ENCODE measurements at places on chromosomes 12 and 14.

DNA sequence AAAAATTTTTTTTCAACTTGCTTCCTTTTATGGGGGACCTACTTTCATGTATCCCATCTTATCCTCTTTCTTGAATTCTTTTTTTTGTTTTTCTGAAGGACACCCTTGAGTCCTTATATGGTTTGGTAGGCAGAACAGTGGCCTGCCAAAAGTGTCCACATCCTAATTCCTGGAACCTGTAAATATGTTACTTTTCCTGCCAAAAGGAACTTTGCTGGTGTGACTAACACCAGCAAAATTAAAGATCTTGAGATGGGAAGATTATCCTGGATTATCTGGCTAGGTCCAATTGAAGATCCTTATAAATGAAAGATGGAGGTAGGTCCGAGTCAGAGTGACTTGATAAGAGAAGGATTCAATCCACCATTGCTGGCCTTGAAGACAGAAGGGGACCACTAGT is 5.3 kb downstream of the NUBPL start:
- DNase-seq, result no peak

DNA sequence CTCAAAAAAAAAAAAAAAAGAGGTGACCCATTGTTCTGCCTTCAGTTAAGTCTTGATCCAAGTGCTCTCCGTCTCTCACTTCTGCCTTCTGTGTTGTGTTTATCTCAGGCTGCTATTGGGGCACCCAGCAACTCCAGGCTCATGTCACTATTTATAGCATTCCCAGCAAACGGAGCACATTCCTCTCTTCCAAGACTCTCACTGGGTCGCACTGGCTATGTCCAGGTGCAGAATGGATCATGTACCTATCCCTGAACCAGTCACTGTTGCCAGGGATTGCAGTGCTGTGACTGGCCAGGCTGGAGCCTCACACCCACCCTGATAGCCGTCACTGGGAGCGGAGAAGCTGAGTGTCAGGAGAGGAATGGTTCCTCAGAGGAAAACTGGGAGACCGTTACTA is 31.2 kb downstream of the RHOF start:
- no peak for DNase-seq

DNA sequence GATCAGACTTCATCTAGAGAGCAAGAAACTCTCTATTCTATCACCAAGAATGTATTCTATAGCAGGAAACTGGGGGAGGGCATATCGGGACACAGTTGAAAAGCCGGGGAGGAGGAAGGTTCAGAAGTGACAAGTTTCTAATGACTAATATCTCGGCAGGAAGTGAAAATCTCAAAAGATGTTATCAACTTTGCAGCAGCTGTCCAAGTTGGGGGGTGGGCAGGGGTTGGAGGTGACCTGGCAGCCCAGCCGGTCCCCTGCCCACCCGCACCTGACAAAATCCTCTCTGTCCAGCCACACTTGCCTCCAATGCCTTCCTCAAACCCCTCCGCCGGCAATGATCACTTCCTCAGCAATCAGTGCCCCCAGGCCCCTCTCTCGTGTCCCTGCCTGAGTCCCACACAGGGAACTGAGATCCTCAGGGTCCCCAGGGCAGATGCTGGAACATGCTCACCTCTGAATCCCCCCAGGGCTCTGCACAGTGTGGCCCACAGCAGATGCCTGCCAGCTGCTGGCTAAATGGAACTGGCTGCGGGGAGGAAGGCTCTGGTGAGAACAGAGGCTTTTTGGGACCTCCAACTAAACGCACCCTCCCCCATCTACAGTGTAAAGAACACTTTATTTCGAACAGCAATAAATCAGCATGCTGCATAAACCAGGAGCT is 43.9 kb downstream of the CCDC88C start:
- no peak for DNase-seq

- DNase-seq, result no peak
Observed at GRCh38 chr14:103315351-103315911, 18.6 kb upstream of the EIF5 start.

DNA sequence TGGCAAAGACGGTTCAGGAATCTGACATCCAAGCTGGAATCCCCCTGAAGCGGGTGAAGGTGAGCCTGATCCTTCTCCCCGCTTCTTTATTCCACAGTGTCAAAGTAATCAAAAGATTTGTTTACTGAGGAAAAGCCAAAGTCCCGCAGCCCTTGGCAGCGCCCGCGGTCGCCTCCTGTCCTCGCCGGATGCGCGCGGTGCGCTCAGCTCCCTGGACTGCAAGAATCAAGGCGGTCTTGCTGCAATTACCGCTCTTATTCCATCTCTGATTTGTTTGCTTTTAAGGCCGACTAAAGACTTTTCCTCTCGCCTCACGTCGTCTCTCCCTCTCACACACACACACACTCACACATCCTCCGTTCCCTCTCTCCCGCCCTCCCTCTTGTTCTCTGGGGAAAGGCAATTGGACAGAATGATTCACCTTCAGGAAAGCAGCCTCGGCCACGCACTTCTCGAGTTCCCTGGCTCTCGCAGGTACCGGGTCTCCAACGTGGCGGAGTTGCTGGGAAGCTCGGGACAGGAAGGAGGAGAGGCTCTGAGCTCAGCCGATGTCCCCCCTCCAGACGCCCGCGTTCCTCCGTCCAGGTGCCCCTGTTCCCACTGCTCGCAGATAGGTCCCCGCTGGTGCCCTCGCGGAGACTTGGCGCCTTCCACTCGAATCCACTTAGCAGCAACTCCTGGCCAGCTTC is 68.6 kb upstream of the USP15 start:
- no peak for DNase-seq

DNA sequence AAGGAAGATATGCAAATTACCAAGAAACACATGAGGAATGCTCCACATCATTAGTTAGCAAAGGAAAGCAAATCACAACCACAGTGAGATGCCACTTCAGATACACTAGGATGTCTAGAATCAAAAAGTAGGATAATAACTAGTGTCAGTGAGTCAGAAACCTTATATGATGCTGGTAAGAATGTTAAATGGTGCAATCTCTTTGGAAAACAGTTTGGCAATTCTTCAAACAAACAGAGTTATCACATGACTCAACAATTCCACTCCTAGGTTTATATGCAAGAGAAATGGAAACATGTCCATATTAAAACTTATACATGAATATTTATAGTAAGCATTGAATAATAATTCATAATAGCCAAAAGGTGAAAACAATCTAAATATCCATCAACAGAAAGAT is 220.9 kb downstream of the FOXG1 start:
- DNase-seq, result no peak

Measured in activated T-helper 1 cell treated with anti-CD3 and anti-CD28 coated beads, Interleukin-2, amount 50 U/mL, for 16 hours (primary cell).